SK-N-SH (cell line): ENCODE measurements at places on chromosomes 2 and 18.

DNA sequence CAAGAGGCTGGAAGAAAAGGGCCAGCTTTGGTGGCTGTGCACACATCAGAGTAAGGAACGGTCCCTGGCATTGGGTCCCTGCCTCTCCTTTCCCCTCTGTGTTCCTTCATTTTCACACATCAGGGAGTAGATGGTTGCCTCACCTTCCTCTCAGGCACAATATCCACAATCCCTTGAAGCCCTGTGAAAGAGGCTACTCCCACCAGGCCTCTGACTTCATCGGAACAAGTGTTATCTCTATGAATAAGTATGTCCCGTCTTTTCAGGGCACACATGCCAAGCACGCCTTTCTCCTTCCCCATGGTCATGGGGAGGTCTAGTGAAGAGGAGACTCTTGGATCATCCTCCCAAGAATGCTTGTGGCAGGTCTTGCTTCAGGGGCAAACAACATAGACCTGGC is 61.2 kb upstream of the LMAN1 start:
- no peak for DNase-seq

DNA sequence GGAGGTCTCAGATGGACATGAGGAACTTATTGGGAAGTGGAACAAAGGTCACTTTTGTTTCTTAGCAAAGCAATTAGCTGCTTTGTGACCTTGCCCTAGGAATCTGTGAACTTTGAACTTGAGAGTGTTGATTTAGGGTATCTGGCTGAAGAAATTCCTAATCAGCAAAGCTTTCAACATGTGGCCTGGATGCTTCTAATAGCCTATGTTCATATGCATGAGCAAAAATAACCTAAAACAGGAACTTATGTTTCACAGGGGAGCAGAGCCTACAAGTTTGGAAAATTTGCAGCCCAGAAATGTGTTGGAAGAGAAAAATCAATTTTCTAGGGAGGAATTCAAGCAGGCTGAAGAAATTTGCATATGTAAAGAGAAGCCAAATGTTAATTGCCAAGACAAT is 405.8 kb upstream of the SALL3 start:
- DNase-seq = no peak

GRCh38 chr2:155393406-155393805 is 694.9 kb downstream of the KCNJ3 start:
- no peak for DNase-seq

- no peak for DNase-seq
Measured at GRCh38 chr2:207331674-207332073, 165.9 kb upstream of the KLF7 start.
